NCI-H345 (cell line): ENCODE measurements at places on chromosomes 6 and 20.
A peak's percentile ranks its signal among the peaks of the same experiment; 100 is the strongest.

- DNase-seq: peak; percentile 7
Measured at GRCh38 chr6:9527679-9528286, 887.1 kb downstream of the TFAP2A start.

GRCh38 chr6:70415660-70416059, 2.4 kb downstream of the FAM135A start:
- no peak for DNase-seq

DNA sequence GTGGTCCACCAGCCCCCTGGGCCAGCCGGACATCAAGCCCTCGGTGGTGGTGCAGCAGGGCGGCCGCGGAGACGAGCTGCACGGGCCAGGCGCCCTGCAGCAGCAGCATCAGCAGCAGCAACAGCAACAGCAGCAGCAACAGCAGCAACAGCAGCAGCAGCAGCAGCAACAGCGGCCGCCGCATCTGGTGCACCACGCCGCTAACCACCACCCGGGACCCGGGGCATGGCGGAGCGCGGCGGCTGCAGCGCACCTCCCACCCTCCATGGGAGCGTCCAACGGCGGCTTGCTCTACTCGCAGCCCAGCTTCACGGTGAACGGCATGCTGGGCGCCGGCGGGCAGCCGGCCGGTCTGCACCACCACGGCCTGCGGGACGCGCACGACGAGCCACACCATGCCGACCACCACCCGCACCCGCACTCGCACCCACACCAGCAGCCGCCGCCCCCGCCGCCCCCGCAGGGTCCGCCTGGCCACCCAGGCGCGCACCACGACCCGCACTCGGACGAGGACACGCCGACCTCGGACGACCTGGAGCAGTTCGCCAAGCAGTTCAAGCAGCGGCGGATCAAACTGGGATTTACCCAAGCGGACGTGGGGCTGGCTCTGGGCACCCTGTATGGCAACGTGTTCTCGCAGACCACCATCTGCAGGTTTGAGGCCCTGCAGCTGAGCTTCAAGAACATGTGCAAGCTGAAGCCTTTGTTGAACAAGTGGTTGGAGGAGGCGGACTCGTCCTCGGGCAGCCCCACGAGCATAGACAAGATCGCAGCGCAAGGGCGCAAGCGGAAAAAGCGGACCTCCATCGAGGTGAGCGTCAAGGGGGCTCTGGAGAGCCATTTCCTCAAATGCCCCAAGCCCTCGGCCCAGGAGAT, 1.0 kb downstream of the POU3F2 start:
- peak; percentile 46 for DNase-seq

DNA sequence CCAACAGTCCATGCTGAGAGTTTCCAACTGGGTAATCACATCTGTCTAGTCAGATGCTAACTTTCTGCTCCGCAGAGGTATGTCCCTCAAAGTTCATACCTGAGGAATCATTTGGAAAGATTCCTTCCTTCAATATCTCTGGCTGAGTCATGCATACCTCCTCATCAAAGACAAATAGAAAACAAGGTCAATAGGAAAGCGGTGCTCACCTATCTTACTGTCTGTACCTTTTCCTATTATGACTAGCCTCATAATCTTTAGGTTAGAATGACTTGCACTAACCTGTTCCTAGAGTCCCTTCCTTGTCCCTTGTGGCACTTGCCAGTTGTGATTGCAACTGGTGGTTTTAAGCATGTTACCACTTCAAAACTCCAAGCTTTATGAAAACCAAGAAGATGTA, 78.2 kb upstream of the PTPRK start:
- DNase-seq: no peak

GRCh38 chr20:13654463-13655023, 15.8 kb upstream of the TASP1 start:
- DNase-seq: no peak

DNA sequence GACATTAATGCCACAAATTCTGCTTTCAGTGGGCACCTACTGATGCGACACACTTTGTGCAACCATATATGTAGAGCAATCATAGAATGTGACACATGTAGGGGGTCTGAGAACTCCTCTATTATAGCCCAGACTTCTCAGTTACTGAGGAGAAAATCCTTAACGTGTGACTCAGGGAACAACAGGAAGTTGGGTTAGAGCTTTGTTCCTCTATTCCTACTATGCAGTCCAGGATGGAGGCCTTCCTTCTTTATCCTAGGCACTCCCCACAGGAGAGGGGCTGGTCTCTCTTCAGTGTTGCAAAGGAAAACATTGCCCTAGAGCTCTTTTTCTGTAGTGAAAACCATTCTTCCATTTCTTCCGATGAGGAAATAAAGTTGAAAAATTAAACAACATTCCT, 39.6 kb upstream of the RCAN2 start:
- DNase-seq: no peak

- peak; percentile 6 for DNase-seq
Measured at GRCh38 chr6:167750956-167751358, 75.8 kb upstream of the AFDN start.

DNA sequence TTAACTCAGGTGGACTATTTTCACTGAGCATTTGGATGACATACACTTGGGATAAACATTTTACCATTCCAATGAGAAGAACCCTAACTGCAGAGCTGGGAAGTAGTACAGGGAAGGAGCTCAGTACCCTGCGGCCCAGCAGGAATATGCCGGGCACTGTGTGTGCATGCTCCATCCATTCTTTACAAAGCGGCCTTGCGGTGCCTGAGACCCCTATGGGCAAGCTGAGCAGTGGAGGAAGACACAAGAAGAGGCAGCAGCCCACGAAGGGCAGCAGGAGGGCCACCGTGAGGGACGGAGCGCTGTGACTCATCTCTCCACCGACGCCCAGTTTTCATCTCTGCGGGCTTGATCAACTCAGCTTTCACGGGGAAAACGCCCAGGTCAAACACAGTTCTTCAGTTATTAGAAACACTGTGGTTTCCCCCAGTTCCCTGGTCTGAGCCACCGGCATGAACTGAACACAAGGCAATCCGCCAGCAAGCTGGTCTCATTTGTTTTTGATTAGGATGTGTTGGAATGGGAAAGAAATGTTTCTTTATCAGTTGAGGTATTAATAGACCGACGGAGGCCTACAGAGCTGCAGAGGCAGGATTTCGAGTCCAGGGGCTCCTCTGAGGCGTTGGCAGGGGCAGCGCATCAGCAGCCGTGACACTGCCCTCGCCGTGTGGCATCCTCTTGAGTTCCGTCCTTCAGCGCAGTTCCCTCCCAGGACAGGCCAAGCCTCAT, 44.9 kb downstream of the IRF4 start:
- no peak for DNase-seq

- DNase-seq: no peak
Measured at GRCh38 chr6:39906318-39906761, 27.9 kb downstream of the MOCS1 start.

DNA sequence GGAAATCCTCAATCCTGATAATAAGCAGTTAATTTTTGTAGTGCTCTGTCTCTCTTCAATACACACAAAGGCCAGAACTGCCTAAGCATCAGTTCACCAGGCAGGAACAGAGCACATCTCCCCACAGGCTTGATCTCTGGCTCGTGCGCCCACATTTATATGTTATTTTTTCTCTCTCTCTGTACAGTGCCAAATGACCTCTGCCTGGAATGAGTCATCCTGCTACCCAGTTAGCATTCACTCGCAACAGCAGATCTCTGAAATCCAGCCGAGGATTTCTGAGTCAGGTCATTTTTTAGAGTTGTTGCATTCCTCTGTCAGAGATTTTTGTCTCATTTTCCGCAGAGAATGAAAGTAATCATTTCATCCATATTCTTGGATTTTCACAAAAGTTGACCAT, 107.1 kb downstream of the COL12A1 start:
- DNase-seq: no peak

DNA sequence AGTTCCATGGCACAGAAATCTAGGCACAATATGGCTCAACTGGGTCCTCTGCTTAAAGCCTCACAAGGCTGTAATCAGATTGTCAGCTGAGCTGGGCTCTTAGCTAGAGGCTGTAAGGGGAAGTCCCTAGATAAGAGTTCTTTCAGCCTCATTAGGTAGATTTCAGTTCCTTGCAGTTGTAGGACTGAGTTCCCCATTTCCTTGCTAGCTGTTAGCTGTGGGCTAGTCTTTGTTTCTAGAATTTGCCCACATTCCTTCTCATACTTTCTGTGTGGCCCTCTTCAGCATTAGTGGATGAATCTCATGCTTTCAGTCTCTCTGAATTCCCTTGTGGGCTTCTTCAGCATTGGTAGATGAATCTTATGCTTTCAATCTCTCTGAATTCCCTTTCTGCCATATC, 71.0 kb upstream of the MRAP2 start:
- no peak for DNase-seq
